GM12892 (cell line): ENCODE measurements at places on chromosomes 3 and 15.

DNA sequence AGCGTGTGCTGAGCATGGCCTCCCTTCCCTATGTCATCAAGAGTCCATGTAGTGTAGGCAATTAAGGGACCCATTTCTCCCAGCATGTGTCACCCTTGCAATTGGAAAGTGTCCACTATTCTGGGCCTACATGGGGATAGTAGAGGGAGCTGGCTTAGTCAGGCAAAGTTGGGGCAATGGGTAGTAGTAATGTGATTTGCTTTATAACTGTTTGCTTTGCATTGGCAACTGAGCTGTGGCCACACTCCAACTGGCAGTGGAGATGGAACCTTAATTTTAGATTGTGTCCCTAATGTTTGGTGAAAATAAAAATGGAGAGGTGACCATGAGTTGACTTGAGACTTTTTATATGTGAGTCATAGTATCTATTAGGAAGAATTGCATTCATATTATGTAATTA, 97.7 kb upstream of the SAMMSON start:
- no peak for DNase-seq

GRCh38 chr15:67276666-67277065, 22.1 kb downstream of the IQCH start:
- DNase-seq: no peak

GRCh38 chr3:46835054-46835453, 28.2 kb downstream of the MYL3 start:
- DNase-seq: no peak

- no peak for DNase-seq
Observed at GRCh38 chr3:195570344-195570743, 13.4 kb downstream of the APOD start.

GRCh38 chr15:99565299-99566156, at the start of gene MEF2A:
Gene MEF2A, plus strand, starts transcription at chr15:99565984. Its CDS starts 67,136 bp downstream, at chr15:99633120.
- DNase-seq: peak; percentile 74

GRCh38 chr3:151192545-151192944, 10.5 kb downstream of the GPR171 start:
- no peak for DNase-seq

DNA sequence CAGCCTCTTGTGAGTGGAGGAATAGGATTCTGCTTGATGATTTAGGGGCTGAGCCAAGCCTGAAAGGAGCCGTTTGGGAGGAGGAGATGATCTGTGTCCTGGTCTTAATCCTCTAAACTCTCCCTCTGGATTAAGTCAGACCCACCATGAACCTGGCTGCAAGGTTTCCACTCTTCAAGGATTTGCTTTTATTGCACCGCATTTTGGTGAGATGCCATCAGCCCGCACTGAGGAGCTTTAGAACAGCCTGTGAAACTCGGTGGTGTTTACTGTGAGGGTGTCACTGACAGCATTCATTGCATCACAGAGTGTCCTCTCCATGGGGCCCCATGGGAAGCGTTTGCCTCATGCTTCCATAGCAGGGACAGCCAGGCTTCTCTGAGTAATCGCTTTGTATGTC, 59.2 kb downstream of the EPHB1 start:
- no peak for DNase-seq

GRCh38 chr3:97510795-97511194, 253.8 kb upstream of the ARL6 start:
- DNase-seq: no peak

- no peak for DNase-seq
Observed at GRCh38 chr3:148789906-148790305, 37.7 kb upstream of the CPB1 start.

DNA sequence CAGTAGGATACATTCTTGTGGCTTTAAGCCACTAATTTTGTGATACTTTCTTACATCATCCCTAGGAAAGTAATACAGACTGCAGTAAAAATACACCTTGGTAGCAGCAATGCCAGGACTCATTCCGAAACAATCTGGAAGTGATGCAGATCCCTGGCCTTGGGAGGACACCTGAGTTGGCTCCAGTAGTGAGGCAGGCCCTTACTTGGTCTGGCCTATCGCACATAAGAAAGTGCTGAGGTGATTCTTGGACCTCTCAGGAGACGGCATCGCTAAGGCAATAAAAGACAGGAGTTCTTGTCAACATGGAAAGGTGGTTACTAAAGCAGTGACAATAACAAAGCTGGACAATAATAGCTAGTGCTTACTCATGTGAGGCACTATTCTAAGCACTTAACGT, 126.5 kb downstream of the SUCNR1 start:
- DNase-seq: no peak

GRCh38 chr15:70507772-70508371, 255.5 kb downstream of the UACA start:
- no peak for DNase-seq

DNA sequence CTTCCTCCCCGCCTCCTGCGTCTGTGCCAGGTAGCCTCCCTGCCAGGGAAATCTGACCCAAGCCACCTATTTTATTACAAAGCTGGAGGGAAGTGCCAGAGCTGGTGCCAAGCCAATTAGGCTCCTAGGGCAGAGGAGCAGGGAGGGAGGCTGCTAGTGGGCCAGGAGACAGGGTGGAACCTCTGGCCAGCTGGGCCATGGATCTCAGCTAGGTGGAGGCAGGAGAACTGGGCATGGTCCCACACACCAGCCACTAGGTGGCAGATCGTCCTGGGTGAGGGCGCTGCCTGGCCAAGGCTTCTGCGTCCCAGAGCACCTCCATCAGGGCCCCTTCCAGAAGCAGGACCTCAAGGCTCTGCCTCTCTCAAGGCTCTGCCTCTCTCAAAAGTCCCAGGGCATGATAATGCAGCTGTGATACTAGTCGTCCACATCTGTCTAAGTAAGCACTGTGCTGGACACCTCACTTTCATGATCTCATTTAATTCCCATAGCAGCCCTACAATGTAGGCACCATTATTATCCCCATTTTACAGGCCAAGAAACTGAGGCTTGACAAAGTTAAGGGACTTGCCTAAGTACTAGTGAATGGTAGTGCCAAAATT, 4.5 kb upstream of the RFT1 start:
- DNase-seq: peak; percentile 80

DNA sequence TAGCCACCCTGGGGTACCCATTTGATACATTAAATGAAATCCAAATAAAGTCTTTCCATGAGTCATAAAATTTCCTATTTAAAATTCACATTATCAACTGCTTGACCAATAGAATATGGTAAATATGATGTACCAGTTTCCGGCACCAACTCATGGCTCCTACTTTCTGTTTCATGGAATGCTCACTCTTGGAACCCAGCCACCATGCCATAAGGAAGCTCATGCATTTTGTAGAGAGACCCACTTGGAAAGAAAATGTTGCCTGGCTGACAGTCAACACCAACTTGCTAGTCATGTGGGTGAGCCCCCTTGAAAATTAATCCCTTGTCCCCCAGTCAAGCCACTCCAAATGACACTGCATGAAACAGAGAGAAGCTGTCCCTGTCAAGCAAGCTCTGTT, 57.2 kb downstream of the WWTR1 start:
- no peak for DNase-seq

- DNase-seq: no peak
Observed at GRCh38 chr3:24678421-24678865, 183.8 kb upstream of the THRB start.

- DNase-seq: no peak
Observed at GRCh38 chr3:33395900-33396299, 44.3 kb downstream of the UBP1 start.

- DNase-seq: no peak
Observed at GRCh38 chr3:128488636-128488990, 4.4 kb downstream of the GATA2 start.

DNA sequence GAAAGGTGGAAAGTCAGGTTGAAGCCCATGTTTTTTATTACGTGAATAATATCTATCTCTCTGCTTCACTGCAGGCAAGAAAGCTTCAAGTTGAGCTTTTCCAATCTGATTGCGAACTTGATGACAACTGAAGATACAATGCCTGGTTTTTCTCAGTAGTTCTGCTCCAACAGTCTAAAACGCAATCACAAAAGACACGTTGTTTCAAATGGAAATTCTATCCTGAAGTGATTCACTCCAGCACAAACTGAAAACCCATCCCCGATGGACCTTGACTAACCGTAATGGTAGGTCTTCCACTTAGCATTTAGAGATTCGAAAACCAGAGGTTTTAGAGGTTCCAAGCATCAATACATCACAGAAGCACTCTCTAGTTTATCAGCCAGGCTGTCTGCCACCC, 10.6 kb downstream of the B4GALT4 start:
- no peak for DNase-seq

GRCh38 chr3:12557473-12558100, 700 bp downstream of the MKRN2 start:
- DNase-seq: no peak

- no peak for DNase-seq
Observed at GRCh38 chr3:5732081-5732480, 544.6 kb downstream of the EDEM1 start.

DNA sequence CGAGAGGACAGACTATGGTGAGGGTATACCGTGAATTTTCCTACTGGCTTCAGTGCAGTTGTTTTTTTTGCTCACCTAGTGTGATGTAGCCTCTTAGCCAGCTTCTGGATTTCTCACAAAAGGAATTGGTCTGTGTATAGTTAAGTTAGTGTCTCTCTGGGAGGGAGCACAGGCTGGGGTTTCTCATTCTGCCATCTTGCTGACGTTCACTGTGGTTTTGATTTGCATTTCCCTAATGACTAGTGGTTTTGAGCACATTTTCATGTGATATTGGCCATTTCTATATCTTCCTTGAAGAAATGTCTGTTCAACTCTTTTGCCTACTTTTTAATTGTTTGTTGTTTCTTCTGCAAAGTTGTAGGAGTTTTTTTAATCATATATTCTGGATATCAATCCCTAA, 2.2 kb upstream of the CD86 start:
- DNase-seq: no peak

GRCh38 chr3:18412684-18413083, 12.5 kb downstream of the SATB1 start:
- DNase-seq: no peak

DNA sequence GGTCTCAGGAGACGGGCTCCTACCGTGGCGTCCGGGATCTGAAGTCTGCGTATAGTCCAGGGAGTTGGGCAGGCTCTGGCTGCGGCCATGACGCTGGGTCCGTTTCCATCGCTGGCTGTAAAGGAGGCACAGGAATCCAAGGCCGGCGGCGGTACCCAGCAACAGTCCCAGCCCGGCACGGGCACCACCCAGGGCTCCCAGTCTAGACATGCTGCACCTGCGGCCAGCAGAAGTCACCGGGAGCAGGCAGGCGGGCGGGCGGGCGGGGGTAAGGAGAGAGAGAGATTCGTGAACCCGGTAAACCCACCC, 526 bp downstream of the RMDN3 start:
- no peak for DNase-seq

DNA sequence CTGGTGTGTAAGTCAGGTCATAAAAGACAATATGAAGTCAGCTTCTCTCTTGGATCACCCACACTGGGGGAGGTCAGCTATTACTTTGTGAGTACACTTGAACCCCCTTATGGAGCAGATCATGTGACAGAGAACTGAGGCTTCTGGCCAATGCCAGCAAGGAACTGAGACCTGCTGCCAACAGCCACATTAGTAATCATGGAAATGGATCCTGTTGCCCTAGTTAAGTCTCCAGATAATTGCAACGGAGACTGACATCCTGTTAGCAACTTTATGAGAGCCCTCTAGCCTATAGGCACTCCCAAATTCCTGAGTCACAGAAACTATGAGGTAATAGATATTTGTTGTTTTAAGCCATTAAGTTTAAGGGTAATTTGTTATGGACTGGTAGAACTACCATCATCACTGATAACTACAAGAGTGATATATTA, 110.4 kb upstream of the GMNC start:
- DNase-seq: no peak

DNA sequence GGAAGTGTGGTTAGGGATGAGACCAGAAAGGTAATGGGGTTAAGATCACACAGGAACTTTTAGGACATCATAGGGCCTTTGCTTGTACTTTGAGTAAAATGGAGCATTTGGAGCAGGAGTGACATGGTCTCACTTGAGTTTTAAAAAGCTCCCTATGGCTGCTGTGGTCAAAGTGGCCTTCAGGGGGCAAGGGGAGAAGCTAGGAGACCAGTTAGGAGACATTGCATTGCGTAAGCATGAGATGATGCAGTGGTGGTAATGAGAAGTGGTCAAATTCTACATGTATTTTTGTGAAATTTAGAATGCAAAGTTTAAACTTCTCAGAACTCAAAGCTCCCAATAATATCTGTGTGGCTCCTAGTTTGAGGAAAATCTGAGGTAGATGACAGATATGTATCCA, 27.9 kb downstream of the MED12L start:
- no peak for DNase-seq

DNA sequence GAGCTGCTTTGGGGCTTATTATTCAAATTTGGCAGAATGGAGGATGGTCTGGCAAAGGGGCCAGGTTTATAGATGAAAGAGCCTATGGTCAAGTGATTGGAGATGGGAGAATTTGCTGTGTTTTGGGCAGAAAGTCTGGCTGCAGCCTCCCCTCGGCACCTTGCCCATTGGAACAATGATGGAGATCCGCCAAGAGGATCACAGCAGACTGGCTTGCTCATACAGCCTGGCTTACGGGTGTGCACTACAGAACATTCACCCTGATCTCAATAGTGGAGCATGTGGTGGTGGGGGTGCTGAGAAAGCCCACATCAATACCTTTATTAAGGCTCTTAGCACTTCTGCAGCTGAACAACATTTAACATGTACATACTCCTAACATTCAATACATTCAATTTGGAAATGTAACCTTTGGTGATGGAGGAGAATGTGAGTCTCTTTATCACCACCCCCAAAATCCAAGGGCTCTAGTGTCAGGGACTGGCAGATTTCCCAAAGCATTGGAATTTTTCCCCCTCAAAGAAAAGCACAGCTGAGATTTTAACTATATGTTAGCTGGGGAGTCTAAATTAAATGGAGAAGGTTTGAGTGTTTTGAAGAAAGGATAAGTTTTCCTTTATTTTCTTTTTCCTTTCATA, 118.4 kb upstream of the TMC3 start:
- DNase-seq: no peak

GRCh38 chr15:58095415-58095814, 29.9 kb upstream of the ALDH1A2 start:
- no peak for DNase-seq

DNA sequence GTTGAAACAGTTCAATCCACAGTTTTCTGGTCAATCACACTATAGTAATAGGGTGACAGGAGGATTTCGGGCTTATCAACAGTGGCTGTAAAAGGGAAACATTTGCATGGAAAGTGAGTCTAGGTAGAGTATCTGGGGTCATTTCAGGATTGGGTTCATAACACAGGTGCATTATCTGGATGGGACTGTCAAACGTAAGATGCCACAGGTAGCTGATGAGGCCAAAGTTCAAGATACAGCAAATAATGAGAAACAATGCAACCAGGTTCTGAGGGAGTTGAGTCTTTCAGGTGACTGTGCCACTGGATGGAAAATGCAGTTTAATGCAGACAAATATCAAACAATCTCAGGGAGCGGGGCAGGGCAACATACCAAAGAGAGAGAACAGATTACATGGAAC, 62.2 kb downstream of the WDR76 start:
- no peak for DNase-seq

DNA sequence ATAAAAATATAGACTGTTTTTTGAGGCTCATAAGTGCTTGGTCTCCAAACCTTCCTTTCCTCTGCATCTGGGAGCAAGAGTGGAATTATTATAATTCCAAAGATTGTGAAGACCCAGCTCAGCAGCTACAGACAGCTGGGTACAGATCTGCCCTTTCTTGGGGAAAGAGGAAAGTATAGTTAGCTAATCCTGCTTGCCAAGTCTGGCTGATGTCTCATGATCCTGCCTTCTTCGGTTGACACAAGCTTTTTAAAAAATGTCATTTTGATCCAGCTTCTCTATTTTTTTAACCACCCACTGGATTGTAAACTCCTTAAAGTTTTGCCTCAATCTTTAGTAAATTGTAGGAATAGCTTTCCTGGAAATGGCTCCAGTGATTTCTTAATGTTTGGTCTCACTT, 181.1 kb downstream of the LRTM1 start:
- no peak for DNase-seq
